CD4-positive, alpha-beta T cell treated with Interleukin-4 for 1 hour (primary cell): ENCODE measurements at places on chromosomes 5 and 9.
A peak's percentile ranks its signal among the peaks of the same experiment; 100 is the strongest.

- DNase-seq: peak; percentile 45
Observed at GRCh38 chr9:128420651-128421481, at the start of gene CERCAM. Gene CERCAM (plus strand): TSS chr9:128420857. CDS start chr9:128420878, 21 bp downstream.

GRCh38 chr5:172573120-172573882 is 67.8 kb upstream of the NEURL1B start:
- DNase-seq: no peak

- DNase-seq: no peak
Observed at GRCh38 chr5:146877783-146878475, 628 bp downstream of the PPP2R2B start.

GRCh38 chr5:132224716-132225115 is 2.9 kb downstream of the P4HA2 start:
- no peak for DNase-seq

GRCh38 chr5:151281001-151281639 is 22.4 kb downstream of the SLC36A3 start:
- no peak for DNase-seq

- DNase-seq: no peak
Observed at GRCh38 chr9:127770583-127770904, 7.9 kb downstream of the SH2D3C start.

DNA sequence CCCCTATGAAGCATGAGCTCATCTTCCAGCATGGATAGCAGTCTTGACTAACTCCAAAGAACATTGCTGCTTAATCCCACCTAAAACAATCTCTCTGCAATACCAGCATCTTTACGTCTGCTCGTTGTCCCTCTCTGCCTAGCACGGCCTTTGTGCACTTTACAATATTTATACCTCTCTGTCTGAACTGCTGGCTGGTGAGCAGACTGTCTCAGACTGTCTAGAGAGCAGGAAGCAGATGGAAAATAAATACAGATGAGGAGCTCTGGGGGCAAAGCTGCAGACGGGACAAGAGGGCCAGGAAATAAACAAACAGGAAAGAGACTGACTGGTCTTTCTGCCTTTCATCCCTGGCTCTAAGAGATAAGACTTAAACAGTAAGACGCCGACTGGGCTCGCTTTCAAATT is 224.8 kb downstream of the ENC1 start:
- no peak for DNase-seq

DNA sequence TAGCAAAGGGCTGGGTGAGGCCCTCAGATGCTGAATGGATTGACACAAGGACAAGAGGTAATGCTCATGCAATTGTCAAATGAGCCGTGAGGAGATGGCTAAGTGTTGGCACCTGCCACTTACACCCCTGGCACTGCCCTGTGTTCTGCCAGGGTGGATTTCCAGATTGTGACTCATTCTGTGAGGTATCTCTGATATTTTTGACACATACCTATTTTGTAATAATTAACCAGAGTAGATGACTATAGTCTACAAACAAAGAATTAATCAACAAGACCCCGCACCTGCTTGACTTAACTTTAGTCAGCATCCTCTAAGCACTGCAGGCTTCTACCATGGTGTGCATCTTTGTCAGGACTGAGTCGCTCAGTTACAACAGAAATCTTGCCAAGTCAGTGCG is 200.8 kb downstream of the DIRAS2 start:
- no peak for DNase-seq

GRCh38 chr5:638501-639252 is 26.5 kb downstream of the CEP72 start:
- DNase-seq: no peak

- DNase-seq: no peak
Observed at GRCh38 chr5:141517312-141517711, 28.4 kb downstream of the PCDHGC5 start.

DNA sequence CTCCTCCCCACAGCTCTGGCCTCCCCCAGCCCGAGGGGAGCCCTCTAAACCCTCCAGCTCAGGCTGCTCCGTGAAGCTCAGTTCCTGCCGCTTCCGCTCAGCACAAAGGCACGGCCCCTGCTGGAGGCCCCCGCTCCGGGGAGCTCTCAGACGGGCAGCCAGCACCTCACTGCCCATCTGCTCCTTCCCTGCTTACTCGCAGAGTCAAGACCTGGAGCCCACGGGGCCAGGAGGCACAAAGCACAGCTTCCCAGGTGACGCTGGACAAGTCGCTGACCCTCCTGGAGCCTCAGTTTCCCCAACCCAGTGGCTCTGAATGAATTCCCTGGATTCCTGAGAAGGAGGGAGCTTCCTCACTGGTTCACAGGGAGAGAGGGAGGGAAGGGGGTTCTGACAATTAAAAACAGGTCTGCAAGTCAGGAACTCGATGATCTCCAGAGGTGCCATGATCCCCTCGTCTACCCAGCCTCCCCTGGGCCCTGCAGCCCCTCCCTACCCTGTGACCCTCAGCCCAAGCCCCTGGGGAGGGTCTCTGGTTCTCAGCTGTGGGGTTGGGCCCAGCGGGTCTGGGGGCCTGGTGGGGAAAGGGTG is 36.2 kb downstream of the VAV2 start:
- peak; percentile 16 for DNase-seq

DNA sequence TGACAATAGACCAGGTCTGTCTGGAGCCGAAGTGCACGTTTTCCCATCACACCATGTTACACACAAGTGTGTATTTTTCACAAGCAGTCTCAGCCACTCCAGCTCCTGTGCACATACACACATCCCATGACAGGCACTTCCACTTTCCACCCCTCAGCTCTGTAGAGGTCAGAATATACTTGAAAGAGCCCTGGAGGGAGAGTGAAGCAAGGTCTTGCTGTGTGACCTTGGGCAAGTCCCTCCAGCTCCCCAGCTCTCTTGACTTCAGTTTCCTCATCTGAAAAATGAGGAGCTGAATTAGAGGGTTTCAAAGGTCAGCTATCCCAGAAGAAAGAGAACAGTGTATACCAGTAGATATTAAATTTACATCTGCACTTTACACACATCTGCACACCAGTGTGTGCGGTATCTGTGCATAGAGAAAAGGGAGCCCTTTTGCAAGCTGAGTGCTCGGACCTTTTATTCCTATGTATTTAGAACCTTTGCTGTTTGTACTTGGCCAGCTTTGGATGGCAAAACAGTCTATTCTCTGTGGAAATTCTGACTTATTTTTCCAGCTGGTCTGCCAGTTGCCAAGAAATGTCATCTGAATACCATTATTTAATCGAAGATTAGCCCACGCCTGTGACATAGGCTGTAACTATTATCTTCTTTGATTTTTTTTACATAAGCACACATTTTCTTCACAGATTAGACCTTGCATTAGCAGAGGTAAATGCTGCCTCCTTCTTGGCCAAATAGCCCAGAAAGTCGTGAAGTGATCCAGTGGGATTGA is 528.0 kb downstream of the BNC2 start:
- no peak for DNase-seq

DNA sequence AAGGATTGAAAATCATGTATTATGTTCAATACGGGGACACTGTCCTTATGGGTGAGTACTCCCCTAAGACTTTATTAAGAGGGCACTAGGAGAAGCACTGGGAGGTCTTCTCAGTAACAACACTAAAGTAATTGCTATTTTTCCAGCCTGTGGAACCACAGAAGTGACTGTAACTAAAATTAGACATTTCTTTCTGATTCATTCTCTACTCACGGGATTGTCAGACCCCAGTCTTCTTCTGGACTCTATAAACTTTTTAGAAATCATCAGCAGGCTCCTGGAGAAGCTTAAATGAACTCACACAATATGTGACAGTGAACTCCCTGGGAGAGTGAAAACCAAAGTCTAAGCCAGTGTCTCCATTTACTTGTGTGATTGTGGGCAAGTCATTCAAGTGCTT is 14.5 kb downstream of the TLR4 start:
- no peak for DNase-seq

GRCh38 chr5:86439593-86440110 is 178.1 kb upstream of the COX7C start:
- DNase-seq: no peak

GRCh38 chr9:22855980-22856379 is 409.4 kb downstream of the DMRTA1 start:
- DNase-seq: no peak

DNA sequence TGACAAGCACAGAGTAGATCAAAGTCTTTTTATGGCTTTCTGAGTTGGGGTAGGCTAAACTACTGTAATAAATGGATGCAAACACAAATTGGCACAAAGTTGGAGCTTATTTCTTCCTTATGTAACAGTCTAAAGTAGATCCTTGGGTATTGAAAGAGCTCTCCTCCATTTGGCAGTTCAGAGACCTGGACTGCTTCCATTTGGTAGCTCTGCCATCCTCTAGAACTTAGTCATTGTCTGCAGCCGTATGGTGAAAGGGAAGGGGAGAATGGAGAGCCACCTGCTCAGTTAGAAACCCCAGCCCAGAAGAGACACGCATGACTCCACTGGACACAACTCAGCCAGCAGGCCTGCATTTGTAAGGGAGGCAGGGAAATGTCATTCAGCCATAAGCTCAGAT is 345.0 kb downstream of the DMAC1 start:
- DNase-seq: no peak

DNA sequence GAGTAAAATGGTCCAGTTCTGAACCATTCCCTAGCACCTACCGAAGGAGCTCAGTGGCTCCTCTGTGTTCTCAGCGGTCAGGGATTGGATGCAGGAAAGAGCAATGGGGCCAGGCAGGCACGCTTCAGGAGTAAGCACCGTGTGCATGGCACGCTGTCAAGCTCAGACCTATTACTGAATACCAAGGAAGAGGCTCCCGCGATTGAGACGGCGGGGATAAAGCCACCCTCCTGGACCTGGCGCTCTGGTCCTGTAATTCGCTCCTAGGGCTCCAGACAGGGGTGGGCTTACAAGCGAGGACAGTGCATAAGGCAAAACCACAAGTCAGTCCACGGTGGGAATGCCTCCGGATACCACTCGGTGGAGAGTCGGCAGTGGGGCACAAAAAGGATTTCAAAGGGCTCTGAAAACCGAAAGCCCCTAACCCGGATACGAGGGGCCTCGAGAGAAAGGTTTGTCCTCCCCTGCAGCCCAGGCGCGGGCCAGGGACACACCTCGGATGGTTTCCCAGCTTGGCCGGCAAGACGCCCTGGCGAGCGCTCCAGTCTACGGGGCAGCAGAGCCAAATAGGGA is 988 bp downstream of the OXCT1 start:
- no peak for DNase-seq

- no peak for DNase-seq
Observed at GRCh38 chr5:59275170-59275509, 618.4 kb downstream of the PDE4D start.

DNA sequence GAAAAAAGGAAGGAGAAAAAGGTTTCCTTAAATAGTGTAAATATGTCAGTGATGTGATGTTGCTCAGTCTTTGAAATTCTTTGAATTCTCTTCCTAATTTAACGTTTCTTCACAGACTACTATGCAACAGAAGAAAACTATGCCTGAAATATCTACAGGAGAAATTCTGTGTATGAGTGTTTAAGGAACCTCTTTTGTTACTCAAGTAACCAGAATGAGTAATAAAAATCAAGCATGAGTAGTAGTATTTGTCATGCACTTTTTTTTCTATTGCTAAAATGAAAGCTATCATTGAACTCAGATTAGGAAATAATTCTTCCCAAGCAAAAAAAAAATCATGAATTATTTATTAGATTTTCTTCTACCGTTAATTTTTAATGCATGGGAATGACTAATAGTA is 20.3 kb upstream of the THG1L start:
- DNase-seq: no peak

DNA sequence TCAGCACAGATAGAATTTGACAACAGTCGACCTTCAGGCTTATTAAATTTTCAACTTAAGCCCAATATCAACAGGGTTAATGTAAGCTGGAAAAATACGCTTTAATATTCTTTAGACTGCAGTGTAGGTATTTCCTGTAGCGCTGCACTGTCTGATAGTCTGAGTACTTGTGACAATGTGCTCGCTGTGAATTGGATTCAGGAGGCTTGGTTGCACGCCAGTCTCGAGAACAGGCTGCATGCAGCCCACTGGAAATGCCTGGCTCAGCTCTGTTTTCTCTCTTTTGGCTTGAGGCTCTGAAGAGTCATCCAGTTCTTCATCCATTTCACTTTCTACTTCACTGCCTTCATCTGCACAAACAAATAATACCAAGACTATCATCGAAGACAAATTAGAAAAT is 300.9 kb downstream of the RFX3 start:
- DNase-seq: no peak

DNA sequence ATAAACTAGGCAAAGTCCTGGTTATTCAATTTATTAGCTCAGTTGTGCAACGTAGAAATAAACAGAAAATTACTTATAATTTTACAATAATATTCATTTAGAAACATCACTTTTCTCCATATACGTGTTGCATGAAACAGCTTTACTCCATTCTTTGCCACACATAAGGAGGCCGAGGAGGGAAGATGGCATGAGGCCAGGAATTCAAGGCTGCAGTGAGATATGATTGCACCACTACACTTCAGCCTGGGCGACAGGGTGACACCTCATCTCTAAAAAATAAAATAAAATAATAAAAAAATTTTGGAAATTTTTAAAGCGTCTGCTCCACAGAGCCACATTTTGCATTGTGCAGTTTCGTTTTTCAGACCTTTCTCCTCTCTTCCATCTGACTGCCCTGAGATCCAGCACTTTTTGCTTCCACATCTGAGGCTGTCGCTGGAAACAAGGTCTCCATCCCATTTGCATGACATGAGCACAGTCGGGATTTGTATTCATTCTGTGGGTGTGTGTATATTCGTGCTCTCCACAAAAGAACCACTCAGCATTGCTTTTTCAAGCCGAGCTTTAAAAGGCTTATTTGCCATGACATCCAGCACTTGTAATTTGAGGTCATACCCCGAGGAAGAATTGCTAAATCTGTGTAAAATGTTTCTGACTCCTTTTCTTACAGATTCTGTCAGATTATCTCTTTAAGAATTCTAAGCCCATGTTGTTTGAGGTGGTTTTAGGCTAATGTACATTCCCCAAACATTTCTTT is 98.6 kb upstream of the MSX2 start:
- DNase-seq: no peak

- DNase-seq: no peak
Observed at GRCh38 chr9:114709636-114710035, 27.6 kb upstream of the TEX48 start.

DNA sequence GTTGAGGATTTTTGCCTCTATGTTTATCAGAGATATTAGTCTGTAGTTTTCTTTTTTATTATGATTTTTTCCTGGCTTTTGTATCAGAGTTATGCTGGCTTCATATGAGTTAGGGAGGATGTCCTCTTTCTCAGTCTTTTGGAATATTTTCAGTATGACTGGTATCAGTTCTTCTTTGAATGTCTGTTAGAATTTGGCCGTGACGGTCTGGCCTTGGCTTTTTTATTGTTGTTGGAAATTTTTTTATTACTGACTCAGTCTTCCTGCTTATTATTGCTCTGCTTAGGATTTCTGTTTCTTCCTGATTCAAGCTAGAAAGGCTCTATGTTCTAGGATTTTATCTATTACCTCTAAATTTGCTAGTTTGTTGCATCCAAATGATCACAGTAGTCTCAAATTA is 421.9 kb downstream of the CDH10 start:
- DNase-seq: no peak

DNA sequence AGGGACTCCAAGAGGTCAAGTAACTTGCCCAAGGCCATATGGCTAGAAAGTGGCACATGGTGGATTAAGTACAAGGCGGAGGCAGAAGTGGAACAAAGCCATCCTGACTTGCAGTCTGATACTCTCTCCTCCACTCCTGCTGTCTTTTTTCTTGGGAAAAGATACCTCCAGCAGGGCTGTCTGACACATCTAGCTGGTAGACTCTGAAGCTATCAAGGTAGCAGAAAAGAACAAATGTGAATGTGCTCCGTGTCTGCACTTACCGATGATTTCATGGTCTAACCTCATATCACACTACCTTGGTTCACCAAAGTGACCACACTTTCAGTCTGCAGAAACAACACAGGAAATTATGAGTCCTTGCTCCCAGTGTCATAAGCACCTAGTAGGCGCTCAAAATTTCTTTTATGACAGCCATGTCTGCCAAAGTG is 284.8 kb downstream of the CRB2 start:
- peak; percentile 2 for DNase-seq
